ENCODE measurements at places on chromosomes 3 and 15.

DNA sequence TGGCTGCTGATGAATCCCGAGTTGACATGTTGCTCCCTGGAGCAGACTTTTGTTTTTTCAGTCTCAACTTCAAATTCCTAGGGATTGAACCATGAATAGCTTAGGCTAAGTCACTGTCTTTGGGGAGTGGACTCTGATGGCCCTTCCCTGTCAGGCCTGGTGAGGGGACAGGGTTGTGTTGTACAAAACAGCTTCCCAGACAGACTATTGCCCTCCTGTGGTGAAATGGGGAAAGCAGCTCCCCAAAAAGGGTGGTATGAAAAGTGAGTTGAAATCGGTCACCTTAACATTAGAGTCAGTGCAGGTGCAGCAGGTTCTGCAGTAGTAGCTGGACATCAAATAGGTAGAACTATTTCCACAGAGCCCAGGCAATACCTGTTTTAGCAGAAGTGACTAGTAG is 775.6 kb downstream of the ROBO2 start:
- no peak for DNase-seq

DNA sequence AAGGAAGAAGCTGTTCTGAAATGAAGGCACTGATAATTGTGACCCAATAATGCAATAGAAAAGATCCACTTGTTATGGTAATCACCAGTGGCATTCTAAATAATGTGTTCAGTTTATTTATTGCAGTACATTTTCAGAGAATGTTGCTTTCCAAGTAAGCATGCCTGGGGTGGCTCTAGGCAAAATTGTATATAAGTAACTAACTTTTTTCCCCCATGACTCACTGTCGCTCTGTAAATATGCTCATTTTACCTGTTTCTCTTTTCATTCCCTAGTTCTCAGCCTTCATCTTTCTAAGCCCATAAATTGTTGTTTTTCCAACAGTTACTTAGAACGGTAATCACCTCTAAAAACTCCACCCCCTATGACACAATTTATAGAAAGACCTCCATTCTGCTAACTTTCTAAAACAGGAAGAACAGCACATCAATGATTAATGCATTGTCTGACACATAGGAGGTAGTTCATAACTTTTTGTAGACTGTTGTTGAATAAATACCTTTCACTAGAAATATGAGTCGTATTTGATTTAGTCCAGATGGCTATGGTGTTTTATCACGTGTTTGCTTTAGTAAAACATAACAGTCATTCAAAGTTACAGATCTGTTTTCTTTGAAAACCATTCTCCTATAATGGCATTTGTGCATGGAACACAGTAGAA is 143.1 kb downstream of the LSAMP start:
- DNase-seq = no peak

DNA sequence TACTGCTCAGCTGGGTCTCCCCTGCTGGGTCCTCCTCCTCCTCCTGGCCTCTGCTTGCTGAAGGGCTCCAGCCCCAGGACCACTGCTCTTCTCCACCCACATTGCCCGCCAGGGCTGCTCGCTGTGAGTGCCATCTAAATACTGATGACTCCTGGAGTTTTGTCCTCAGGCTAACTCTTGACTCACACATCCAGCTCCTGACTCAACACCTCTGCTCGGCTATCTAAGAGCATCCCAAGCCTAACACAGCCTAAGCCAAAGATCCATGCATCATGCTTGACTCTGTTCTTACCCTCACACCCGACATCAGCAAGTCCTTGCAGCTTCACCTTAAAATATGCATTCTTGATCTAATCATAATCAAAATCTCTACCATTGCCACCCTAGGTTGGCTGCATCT is 260.2 kb downstream of the KLF13 start:
- DNase-seq = no peak

DNA sequence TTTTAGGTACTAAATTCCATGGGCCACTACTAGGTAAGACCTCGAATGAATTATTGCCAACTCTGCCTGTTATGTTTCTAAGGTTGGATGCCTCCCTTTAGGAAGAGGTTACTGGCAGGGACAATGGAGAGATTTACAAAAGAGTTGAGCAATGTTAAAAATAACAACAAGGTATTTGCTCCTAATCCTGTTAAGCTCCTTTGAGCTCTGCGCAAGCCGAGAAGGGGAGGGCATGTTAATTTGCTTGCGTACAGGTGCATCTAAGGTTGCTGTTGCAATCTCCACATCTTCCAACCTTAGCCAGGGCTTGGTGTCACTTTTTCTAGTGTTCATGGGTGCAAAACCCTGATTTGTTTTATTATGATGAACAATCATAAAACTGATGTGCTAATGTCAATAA is 161.5 kb upstream of the TPM1 start:
- DNase-seq = no peak

DNA sequence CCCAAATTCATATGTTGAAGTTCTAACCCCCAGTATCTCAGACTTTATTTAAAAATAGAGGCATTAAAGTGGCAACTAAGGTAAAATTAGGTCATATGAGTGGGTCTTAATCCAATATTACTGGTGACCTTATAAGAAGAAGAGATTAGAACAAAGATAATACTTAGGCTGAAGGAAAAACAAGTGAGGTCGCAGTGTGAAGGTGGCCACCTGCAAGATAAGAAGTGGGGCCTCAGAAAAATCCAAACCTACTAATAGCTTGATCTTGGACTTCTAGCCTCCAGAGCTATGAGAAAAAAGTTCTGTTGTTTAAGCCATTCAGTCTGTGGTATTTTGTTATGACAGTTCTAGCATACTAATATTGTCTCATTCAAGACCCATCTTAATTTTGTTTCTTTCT is 159.9 kb upstream of the PEX5L start:
- no peak for DNase-seq
